Activated naive CD4-positive, alpha-beta T cell (primary cell): ENCODE measurements at places on chromosomes 3 and 15.

GRCh38 chr3:66856533-66856932, 141.6 kb upstream of the KBTBD8 start:
- no peak for DNase-seq

DNA sequence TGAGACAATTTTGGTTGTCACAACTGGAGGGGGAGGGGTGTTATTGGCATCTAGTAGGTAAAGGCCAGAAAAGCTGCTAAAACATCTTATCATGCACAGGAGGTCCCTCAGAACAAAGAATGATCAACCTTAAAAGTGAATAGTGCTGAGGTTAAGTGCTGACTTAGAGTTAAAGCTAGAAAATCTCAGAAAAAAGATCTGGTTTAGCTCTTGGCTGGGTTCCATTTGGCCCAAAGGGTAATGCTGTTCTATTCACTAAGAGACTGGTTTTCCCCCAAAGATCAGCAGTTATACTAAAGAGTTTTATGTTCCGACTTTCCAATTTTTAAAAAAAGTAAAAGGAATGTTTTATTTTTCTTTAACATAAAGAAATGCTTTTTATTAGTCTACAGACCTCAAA, 15.6 kb downstream of the DCBLD2 start:
- DNase-seq, result no peak

- no peak for DNase-seq
Observed at GRCh38 chr3:40312661-40313226, 3.2 kb downstream of the EIF1B start.

- no peak for DNase-seq
Observed at GRCh38 chr15:64014995-64015394, 31.3 kb downstream of the DAPK2 start.

DNA sequence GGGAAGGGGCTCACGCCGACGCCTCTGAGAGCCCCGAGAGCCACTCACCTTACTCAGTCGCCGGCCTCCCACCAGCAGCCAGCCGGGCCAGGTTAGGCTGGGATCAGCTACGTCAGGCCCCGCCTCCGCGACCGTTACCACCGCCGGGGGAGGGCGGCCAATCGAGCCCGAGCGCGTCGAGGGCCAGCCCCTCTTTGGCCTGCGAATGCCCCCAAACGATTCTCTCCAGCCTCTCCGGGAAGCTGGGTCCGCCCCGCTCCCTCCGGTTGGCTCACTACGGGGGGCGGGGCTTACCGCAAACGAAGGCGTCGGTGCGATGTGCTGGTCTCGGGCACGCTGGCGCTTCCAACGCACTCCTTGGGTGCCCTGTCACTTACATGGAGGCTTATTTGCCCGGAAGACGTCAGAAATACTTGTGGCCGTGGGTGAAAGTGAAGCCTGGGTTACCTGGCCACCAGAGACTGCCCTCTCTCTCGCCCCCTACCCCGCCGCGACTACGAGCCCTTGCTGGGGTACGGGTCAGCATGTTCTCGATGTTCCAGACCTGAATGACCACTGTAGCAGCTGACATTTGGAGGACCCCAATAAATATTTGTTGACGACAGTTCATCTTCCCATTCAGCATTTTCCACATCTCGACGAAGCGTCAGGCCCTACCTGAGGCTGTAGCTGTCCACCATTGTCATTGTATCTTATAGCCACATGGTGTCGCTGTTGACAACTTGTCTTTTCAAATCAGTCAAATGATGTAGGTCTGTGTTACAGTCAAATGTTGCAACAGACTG, at the start of gene CEP70:
Gene CEP70 (minus strand): TSS at position 111 of the 785 bp plus-strand sequence. CDS start 21,333 bp downstream, outside the sequence.
- no peak for DNase-seq

- no peak for DNase-seq
Observed at GRCh38 chr3:98536456-98537017, 4.8 kb downstream of the GPR15 start.

DNA sequence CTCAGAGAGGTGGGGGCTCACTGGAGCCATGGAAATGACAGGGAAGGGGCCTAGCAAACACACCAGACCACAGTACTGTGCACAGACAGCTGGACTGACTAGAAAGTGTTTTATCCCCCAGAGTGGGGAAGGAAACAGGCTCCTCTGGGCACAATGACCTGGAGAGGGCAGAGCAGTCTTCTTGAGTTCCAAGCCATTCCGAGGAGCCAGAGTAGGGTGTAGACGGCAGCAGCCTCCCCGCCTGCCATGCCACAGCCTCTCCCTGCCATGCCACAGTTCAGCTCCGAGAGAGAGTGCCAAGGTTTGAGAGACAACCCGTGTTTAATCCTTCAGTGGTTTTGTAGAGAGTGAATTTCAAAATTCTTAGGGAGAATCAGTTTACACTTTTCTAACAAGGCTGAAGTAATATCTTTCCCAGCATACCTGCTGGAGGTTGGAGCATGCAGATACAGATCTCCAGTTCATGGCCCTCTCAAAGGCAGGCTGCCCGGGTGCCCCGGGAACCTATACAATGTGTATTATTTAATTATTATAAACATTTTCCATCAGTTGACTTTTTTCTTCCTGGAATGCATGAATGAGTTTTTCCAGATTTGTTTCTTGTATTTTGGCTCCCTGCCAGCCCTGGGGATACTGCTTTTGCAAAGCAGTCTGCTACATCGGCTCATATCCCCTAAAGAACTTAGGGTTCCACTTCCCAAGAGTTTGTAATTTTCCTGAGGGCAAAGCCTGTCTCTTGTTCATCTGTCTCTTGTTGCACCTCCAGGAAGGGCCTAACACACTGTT, 3.2 kb downstream of the PODXL2 start:
- DNase-seq, result no peak

GRCh38 chr15:69038508-69038907, 24.0 kb downstream of the NOX5 start:
- no peak for DNase-seq

- no peak for DNase-seq
Observed at GRCh38 chr3:146166415-146166821, 5.4 kb upstream of the PLOD2 start.

DNA sequence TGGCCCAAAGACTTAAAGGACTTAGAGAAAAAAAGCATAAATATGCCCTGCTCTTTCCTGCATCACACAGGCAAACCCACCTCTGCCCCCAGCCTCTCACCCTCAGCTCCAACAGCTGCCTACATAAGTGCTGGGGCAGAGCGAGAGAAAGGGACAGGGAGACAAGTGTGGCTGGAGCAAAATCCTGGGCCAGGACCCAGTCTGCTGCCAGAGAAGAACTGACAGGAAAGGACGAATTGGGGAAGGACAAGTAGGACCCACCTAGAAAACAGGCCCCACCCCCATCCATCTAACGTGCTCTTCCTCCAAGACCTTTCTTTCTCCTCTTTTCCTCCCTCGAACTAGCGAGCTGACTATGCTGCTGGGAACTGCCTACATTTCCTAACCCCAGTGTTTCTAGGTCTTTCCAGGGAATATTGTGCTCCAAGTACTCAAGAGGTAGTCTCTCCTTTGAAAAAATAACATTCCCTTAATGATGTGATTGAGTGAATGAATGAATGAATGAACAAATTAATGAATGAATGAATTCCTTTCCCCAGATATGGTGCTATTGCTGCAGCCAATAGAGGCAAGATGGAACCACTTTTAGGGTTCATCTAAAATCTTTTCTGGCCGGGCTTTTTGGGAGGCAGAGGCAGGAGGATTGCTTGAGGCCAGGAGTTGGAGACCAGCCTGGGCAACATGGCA, 18.4 kb downstream of the IGDCC4 start:
- no peak for DNase-seq

DNA sequence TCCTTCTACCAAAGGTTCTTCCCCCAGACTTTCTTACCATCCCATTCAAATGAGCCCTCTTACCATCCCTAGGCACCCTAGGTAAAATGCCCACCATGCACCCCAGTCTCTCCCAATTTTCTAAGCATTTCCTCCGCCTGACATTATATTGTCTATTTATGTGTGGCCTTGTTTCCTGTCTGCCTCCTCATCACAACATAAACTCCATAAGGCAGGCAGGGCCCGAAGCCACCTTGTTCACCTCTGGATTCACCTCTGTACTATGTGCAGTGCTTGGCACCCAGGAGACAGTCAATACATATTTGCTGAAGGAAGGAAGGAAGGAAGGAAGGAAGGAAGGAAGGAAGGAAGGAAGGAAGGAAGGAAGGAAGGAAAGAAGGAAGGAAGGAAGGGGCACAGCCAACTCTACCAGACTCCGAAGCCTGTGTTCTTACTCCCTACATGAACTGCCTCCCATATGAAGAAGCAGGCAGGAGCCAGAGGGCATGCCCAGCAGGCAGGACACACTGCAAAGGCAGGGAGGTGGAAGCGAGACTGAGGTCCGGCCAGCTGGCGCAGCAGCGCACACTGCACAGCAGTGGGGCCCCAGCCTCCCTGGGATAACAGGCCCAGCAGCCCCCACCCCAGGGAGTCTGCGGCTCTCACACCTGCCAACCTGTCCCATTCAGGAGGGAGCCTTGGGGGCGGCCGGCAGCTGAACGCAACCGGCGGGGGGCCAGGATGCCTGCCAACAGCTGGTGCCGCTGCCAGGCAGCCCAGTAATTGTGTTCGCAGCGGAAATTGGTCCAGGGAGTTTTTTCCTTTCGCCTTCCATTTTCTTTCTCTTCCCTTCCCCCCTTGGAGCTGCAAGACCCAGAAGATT, 106.0 kb upstream of the LINGO1 start:
- DNase-seq, result no peak

- no peak for DNase-seq
Observed at GRCh38 chr3:175573226-175573625, 714.1 kb downstream of the NAALADL2 start.

DNA sequence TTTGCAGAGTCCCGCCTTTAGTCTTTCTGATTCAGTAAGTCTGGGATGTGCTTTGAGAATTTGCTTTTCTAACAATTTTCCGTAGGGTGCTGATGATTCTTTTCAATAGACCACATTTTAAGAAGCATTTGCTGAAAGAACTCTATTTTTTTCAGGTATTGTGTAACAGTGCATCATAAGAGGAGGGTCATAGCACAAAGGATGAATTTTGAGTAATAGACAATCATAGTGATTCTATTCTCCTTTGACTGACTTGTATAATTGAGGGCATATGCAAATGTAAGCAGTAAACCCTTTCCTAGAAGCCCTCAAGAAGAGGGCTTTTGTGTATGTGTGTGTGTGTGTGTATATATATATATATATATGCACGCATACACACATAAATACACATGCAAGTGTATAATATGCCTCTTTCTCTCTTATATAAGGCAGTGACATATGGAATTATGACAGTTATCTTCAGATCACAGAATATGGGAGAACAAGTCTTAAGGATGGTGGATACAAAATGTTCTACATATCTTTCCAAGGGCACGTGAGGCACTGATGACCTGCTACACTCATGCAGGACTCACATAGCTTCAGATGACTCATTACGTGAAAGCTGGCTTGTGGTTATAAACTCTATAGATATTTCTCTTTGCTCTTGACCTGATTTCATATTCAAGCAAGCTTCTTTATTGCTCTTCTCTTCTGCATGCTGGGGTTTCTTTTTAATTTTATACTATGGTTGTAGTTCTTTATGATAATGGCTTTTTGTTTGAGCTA, 6.5 kb upstream of the PLSCR1 start:
- DNase-seq, result no peak

- no peak for DNase-seq
Observed at GRCh38 chr3:152076148-152076547, 192.6 kb upstream of the MBNL1 start.

GRCh38 chr3:159987291-159987711, 1.3 kb upstream of the IL12A start:
- no peak for DNase-seq

DNA sequence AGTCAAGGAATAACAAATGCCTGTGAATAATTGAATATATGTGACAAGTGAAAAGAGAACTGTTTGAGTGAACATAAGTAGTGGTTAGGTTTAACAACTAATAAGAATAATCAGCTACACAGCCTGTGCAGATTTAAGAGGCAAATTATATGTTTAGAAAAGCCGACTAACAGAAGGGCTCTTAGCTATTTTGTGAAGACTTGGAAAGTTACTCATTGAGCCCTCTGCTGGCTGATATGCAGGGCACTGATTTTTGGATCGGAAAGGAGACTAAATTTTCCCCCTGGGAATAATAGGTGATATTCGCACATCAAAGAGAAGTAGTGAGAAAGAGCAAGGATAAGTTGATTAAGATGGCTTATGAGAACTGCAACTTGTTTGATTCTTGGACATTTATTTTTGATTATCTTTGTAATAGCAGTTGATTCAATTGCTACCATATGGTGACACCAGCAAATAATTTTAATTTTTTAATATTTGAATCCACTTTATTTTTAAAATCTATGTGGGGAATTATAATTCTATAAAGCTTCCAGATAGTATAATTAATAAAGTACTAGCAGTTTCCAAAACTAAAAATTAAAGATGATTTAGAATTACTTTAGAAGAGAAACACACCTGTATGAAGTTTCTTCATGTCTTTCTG, 156.2 kb downstream of the NLGN1 start:
- DNase-seq, result no peak

- DNase-seq, result no peak
Observed at GRCh38 chr3:58084788-58085543, 76.7 kb downstream of the FLNB start.
